Activated CD4-positive, alpha-beta T cell treated with anti-CD3 and anti-CD28 coated beads for 48 hours (primary cell): ENCODE measurements at places on chromosomes 4 and X.

- peak; percentile 21 for DNase-seq
Observed at GRCh38 chr4:122621016-122621507, at the start of gene IL21. Gene IL21 (minus strand): TSS chr4:122621066. CDS start chr4:122621011, 55 bp downstream.

DNA sequence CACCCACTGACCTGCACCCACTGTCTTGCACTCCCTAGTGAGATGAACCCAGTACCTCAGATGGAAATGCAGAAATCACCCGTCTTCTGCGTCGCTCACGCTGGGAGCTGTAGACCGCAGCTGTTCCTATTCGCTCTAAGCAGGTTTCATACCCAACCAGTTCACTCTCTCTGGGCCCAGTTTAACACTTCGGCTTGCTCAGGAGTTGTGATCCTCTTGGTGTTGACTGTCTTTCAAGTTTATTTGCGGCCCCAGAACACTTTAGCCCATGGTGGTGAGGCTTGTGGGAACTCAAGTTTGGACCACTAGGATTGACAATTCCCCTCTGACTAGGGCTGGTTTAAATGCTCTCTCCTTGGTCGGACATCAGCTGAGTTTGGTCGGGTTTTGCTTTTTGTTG lies 147.0 kb downstream of the DACH2 start:
- no peak for DNase-seq

GRCh38 chr4:189048119-189048518 lies 892.6 kb upstream of the FRG1 start:
- no peak for DNase-seq

- DNase-seq: no peak
Observed at GRCh38 chr4:112910109-112910736, 139.2 kb upstream of the ANK2 start.

DNA sequence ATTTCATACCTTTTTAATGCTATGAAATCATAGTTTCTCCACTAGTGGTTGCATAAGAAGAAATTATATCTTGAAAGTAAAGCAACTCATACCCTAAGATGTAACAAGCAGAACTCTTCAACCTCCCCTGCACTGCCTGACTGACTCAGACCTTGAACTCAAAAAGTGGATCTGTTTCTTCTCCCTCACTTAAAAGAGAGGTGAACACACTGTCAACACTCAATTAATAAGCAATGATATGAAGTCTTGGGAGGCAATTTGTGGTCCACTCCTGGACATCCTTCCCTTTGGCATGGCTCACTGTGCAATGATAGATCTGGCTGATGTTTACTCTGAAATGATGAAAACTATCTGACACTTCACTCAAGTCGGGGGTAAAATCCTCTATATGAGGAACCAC lies 282.0 kb upstream of the DKK2 start:
- DNase-seq: no peak

DNA sequence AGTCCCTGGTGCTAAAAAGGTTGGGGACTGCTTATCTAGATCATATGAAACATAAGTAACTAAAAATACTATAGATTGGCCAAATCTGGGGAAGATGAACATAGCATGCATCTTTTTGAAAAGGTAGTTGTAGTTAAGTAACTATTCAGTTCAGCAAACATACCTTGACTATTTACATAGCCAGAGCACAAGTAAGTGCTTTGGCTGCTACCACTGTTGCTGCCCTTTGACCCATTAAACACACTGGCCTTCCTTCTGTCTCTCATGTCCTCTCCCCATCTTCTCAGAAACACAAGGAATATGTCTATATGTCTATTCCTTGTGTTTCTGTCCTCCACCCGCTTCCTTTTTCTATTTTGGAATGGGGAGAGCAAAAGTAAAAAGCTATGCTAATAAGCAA lies 87.9 kb upstream of the SPRY1 start:
- DNase-seq: no peak

DNA sequence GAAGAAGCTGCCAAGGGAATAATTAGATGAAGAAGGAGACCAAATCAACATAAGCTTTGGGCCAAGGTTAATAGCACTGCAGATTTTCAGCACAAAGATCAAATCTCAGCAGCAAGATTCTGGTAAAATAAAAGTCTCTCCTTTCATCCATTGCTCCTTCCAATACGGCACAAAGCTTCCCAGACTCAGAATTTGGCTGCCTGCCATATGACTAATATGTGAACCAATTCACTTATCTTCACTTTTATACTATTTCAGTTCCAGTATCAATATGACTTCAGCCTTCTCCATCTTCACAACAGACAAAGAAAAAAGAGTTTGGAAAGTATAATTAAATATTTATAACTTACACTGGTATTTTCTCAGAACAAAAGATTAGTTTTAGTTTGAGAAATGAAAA lies 978.3 kb upstream of the GRID2 start:
- no peak for DNase-seq

GRCh38 chr4:38870098-38870808 lies 2.6 kb downstream of the FAM114A1 start:
- no peak for DNase-seq

DNA sequence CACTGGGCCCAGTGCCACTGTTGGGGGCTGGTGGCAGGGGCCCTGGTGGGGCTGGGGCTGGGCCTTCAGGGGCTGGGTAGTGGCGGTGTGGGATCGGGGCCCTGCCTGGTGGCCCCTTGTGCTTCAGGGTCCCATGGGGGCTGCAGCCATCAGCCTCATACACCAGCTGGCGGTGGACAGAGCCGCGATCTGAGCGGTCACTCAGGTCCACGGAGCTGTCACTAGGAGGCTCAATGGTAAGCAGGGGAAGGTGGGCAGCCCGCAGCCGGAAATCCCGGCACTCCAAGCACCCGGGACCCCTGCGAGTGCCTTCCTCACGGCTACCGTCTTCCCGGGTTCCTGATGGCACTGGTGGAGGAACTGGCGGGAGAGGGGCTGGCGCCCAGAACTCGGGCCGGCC lies 25.5 kb upstream of the KDM5C start:
- DNase-seq: no peak
